ENCODE measurements at places on chromosomes 6 and 20.

DNA sequence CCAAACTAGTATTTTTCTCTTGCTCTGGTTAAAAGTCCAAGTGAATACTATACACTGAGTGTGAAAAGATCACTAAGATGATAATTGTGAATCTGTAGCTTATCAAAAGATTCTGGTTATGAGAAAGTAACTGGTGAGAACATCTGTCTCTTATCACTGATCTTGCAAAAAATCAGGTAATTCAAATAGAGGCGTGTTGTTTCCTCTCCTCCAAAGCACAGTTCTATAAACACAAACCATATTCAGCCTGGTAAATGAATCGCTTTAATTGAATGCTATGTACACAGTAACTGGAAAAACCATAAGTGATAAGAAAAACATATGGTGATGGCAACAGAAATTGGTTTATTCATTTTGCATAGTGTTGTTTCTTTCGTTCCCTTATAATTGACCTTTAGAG is 161.0 kb downstream of the RALGAPA2 start:
- DNase-seq: no peak

DNA sequence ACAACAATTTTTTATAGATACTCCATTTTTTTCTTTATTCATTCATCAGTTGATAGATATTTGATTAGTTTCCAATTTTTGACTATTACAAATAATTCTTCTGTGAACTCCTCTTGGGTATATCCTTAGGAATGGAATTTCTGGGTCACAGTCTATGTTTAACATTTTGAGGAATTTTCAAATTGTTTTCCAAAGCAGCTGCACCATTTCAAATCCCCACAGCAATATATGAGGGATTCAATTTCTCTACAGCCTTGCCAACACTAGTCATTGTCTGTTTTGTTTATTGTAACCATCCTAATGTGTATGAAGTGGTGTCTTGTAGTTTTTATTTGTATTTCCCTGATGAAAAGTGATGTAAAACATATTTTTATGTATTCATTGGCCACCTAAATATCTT is 320.3 kb upstream of the DEFB112 start:
- no peak for DNase-seq

DNA sequence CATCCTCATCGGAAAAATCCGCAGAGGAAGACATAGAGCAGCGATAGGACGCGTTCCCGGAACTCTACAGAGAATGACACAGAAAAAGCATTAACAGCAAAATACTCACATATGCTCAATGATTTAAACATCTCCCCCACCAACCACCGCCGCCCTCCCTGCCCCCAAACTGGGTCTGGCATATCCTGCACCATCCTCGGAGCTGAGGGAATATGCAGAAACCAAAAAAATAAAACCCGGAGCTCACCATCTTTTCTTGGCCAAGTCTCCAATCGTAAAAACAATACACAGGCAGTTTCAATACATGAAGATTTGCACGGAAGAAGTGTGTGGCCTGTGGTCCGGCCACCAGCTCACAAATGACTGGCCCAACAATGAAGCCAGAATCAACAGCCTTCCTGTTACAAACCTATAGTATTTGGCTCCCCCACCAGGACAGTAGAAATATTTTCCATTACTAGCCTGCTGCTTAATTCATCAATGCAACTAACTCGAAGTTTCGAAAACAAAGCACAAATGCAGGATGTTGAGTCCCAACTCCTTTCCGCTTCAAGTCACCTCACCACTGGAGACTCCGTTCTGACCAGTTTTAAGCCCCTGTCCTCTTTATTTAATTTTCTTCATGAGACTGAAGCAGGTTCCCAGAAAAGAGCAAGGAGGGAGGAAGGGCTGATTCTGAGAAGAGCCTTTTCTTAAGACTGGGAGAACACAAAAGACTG is 103.2 kb upstream of the BEND6 start:
- DNase-seq: no peak

GRCh38 chr6:3855866-3856265 is 6.7 kb downstream of the FAM50B start:
- DNase-seq: no peak

DNA sequence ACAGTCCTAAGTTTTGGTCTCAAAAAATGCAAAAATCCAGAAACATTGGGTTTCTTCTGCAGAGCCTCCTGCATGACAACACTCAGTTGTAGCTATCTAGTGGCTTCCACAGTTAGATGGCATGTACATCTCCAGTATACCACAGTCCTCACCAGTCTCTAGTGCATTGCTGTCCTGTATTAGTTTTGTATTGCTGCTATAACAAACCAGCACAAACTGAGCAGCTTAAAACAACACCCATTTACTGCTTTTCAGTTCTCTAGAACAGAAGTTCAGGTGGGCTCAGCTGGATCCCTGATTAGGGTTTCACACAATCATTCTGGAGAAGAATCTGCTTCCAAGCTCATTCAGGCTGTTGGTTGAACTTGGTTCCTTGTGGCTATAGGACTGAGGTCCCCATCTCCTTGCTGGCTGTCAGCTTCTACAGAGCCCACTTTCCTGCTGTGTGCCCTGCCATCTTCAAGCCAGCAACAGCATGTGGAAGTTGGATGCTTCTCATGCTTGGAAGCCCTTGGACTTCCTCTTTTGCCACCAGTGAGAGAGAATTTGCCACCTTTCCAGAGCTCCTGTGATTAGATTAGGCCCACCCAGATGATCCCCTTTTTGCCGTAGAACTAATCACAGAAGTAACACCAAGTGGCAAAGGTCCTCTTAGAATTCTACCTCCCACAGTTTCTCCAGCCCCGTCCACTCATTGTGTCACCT is 48.9 kb upstream of the TBC1D7 start:
- DNase-seq: no peak

- no peak for DNase-seq
Measured at GRCh38 chr6:34202329-34203201, 34.1 kb upstream of the HMGA1 start.
